ENCODE measurements at places on chromosomes 6 and 20. TPM values are rescaled to one million over a fixed set of nuclear protein-coding genes. Genes with fewer than 3 reads are reported as not detected.

DNA sequence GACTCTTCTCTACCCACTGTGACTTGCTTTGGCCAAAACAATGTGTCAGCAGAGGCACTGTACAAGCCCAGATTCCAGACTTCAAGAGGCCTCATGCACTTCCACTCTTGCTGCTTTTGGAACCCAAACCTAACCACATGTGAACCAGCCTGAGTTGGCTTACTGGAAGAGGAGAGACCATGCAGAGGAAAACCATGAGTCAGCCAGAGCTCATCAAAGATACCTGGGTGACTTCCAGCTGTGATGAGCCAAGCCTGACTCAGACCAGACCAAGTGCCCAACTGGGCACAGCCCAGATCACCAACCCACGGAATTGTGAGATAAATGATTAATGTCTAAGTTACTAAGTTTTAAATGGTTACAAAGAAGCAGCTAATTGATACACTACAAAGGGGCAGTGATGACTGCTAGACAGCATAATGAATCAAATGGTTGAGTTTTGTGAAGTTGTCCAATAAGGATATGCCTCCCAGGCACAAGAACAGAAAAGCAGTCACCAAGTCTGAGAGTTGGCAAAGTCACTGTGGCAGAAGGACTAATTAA is 16.2 kb upstream of the BEND6 start:
- DNase-seq, result no peak

- no peak for DNase-seq
These were observed 41.7 kb downstream of the ASCC3 start for GRCh38 chr6:100839419-100839818.

DNA sequence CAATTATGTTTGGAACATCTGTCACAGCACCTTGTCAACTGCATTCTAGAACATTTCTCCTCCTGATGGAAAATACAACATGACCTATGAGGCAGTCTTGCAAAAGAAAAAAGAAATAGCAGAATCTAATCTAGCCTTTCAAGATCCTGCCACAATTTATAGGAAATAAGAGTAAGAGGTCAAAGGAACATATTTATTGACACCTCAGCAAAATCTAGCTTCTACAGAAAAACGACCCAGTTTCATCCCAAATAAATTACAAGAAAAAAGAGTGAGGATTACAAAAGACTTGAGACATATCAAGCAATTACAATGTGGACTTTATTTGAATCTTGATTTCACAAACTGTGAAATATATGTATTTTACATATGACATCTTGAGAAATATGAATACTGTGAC is 4.2 kb downstream of the FBXO9 start:
- DNase-seq, result no peak

- no peak for DNase-seq
These were observed 470.3 kb upstream of the JARID2 start for GRCh38 chr6:14775528-14775927.

- peak; percentile 77 for DNase-seq
These were observed 558 bp downstream of the LINC00237 start for GRCh38 chr20:21105429-21106170.

GRCh38 chr6:140043357-140043756 is 668.9 kb upstream of the CITED2 start:
- DNase-seq, result no peak

DNA sequence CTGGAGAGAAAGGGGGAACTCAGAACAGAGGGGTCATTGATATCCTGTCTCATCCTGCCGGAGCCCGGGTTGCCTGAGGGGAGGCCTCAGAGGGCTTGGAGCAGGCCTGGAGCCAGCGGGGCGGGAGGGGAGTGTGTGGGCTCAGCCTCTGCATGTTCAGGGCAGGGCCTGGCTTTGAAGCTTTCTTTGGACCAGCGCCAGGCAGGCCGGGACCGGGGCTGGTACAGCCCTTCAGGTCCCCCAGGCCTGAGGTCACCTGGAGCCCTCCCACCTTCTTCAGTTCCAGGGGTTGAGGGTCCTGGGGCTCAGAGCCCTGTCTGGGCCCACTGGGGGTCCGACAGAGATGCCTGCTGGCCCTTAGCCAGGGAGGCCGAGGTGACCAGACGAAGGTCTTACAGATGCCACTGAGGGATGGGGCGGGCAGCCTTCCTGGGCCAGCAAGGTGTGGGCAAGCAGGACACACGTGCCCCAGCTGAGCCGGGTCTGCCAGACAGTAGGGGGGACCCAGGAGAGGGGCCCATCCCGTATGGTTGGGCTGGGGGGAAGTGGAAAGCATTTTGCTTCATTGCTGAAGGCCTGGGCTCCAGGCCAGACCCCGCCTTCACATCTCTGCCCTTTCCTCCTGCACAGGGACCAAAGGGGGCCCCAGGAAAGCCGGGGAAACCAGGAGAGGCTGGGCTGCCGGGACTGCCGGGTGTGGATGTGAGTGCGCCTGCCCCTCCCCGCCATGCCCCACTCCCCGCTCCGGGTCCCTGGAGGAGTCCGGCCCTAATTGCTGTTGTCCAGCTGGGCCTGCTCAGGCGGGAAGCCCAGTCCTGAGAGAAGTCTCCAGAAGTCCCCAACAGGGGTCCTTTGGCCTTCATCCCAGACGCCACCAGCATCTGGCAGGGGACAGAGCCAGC is 2.0 kb downstream of the COL9A3 start:
- peak; percentile 82 for DNase-seq

The ULBP1 gene
- total RNA-seq, result 0.33 TPM

The TREML2 gene
- not detected for total RNA-seq

The WFDC2 gene
- 16.5 TPM for total RNA-seq

The DNAJC5 gene
- total RNA-seq, result 29.2 TPM

The ZNF391 gene
- total RNA-seq, result 3.1 TPM

The ADGRG6 gene
- total RNA-seq, result 4.4 TPM

Data from H7 (cell line).